ENCODE measurements at places on chromosomes 7 and 10.
A peak's percentile ranks its signal among the peaks of the same experiment; 100 is the strongest.

GRCh38 chr10:132699411-132700155, 86.4 kb downstream of the NKX6-2 start:
- DNase-seq = no peak

GRCh38 chr10:124647421-124648130, 96.6 kb downstream of the FAM53B start:
- peak; percentile 52 for DNase-seq

DNA sequence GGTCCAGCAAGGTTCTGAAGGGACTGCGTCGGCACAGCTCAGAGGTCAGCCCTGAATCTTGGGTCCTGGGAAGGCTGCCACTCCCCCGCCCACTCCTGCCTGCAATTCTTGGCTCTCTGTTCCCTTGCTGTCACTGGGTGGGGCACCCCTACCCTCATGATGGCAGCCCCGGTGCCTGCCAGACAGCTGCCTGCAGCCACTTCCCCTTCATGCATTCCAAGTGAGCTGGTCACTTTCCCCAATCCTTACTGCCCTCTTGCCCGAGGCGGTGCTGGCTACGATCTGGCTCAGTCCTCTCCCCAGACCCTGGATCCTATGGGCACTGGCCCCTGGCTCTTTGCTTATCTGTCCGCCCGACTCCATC, 14.2 kb downstream of the MYL10 start:
- DNase-seq = no peak

GRCh38 chr7:98978672-98979071, 100.3 kb downstream of the TRRAP start:
- no peak for DNase-seq

GRCh38 chr10:116237970-116238369, 35.0 kb downstream of the GFRA1 start:
- no peak for DNase-seq

DNA sequence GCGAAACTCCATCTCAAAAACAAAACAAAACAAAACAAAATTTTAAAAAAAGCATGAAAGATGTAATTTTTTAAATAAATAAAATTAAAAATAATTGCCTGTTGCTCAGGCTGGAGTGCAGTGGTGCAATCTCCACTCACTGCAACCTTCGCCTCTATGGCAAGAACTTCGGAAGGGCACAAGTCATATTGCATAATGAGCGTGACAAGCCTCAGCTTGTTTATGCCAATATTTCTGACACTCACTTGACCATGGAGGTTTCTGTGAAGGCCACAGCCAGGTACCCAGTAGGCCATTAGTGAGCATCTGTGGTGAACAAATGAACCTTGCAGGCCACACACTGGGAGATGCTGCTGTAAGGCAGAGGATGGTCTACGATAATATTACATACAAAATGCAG, 106.1 kb upstream of the KMT2C start:
- DNase-seq = no peak

- DNase-seq = no peak
Observed at GRCh38 chr7:93011351-93012294, 106.2 kb downstream of the SAMD9 start.

GRCh38 chr10:112137154-112137987, 46.2 kb downstream of the GPAM start:
- DNase-seq = no peak

- no peak for DNase-seq
Observed at GRCh38 chr7:37211097-37211880, 237.4 kb downstream of the ELMO1 start.

DNA sequence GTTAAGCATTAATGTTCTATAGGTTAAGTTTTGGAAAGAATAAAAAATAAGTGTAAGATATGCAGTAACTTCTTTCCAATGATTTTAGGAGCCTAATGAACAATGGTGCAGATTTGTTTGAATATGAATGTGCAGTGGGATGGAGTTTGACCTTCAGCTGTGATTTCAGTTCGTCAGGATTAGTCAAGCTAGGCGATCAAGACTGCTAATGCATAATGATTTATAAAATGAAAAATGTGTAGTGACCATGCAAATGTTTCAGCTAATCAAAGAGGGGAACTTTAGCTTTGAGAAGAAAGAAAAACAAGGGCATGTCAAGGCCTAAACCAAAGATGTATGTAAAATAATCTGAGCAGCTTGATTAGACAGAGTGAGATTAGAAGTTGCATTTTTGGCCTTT, 208.5 kb downstream of the FOXP2 start:
- no peak for DNase-seq

DNA sequence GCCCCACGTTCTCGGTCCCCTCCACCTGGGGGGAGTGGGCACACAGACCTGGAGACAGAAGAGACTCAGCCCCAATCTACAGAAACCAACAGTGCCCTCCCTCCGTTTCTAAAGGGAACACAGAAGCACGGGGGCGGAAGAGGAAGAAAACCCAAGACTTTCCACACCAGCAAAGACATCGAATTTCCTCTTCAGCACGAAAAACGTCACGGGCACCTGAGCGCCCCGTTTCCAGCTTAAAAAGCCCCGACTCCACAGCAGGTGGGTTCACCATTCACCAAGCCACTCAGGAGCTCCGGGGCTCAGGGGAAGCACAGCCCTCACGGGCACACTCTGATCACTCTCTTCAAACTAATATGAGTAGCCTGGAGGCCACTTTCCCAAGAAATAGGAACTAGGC, 19.6 kb downstream of the NUDT1 start:
- DNase-seq = peak; percentile 23

GRCh38 chr10:100502926-100503494, 16.7 kb downstream of the SEC31B start:
- no peak for DNase-seq

DNA sequence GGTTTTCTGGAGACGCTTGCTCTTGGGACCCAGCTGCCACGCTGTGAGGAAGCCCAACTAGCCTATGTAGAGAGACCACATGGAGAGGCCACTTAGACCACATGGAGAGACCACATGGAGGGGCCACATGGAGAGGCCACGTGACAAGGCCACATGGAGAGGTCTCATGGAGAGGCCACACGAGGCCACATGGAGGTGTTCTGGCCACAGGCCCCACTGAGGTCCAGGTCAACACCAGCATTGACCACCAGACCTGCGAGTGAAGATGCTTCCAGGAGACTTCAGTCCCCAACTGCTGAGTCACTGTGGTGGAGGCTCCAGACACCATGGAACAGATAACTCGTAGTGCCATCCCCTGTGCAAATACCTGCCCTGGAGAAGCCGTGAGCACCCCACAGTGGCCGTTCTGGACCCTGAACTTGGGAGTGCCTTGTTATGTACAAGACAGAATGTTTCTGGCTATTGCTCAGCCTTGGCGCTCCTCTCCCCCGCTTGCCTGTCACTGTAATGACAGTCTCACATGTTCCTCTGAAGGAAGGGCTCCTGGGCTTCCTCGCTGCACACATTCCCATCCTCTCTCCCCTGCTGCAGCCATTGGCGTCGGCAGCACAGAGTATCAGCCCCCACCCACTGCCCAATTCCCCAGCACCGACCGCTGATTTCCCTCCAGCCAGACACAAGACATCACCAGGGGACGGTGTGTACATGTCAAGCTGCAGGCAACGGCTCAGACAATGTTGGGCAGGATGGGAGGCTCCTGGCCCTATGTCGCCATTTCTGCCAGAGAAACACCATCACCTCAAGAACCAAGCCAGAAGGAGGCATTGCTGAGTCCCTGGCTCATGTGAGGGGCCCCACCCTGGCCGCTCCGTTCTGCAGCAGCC, 49.0 kb upstream of the TNRC18 start:
- no peak for DNase-seq

- DNase-seq = no peak
Observed at GRCh38 chr10:2610946-2611345, 456.4 kb upstream of the PFKP start.

GRCh38 chr7:106658316-106659165, 2.4 kb downstream of the CCDC71L start:
- DNase-seq = no peak

DNA sequence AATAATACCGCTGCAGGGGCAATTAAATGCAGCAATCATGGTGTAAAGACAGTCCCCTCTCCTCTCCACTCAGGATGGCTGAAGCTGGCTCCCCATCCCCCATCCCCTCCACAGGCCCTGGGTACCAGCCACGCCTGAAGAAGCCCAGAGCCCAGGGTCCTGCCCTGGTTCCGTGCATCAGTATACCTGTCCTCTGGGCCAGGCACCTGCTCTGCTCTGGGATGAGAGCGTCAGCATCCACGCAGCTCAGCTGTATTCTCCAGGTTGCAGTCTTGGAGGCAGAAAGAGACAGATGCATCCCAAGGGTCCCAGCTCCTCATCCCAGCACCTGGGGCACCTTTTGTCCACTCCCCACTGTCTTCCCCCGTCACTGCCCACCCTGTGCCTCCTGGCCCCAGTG, 233.8 kb downstream of the TCERG1L start:
- no peak for DNase-seq

DNA sequence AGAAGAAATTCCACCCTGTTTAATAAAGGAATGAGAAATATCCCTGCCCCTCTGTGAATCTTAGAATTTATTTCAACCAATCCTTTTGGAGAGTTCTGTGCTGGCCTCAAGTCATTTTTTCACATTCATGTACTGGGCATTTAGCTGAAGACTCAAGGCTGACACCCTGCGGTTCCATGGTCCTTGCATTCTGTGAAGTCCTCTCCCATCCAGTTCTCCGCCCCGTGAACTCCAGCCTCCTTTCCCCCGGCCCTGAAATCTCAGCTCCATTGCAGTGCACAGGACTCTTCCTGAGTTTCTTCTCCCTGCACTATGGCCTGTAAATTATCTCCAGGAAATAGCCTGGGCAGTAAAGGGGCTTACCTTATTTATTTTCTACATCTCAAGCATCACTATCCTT, 183.0 kb upstream of the KCND2 start:
- no peak for DNase-seq

- DNase-seq = no peak
Observed at GRCh38 chr10:127142136-127142535, 54.3 kb downstream of the INSYN2A start.

- peak; percentile 92 for DNase-seq
Observed at GRCh38 chr7:1169409-1170368, 9.7 kb upstream of the ZFAND2A start.

- DNase-seq = no peak
Observed at GRCh38 chr10:106401161-106401560, 763.3 kb downstream of the SORCS1 start.

DNA sequence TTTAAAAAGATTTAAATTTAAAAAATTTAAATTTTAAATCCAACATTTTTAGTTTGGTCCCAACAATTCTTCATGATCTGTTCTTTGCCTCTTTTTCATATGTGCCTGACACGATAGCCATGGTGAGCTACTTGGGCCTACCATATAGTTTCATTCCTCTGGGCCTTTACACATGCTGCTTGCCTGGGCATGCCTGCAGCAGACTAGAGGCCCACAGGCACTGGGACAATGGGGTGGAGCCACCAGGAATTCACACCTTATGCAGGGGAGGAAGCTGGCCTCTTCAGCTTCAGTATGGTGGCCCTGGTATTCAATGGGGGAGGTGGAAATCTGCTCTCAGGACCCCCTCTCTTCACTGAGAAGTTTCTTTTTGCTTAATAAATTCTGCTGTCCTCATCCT, 37.8 kb upstream of the ZNF365 start:
- DNase-seq = no peak

DNA sequence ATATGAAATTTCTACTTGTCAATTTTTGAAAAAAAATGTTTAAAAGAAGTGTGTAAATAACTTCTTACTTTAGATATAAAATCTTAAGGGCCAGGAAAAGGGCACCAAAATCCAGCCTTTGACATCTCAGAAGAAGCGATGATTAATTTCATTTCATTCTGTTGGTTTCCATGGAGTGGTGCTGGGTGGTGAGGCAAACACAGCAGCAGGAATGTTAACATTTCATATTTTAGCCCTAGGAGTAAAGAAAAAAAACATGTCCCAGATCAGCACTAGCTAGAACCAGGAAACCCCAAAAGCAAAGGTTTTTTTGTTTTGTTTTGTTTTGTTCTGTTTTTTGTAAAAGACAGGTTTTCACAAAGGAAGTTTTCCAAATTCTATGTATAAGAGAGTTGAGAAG, 298.8 kb upstream of the C7orf33 start:
- no peak for DNase-seq

DNA sequence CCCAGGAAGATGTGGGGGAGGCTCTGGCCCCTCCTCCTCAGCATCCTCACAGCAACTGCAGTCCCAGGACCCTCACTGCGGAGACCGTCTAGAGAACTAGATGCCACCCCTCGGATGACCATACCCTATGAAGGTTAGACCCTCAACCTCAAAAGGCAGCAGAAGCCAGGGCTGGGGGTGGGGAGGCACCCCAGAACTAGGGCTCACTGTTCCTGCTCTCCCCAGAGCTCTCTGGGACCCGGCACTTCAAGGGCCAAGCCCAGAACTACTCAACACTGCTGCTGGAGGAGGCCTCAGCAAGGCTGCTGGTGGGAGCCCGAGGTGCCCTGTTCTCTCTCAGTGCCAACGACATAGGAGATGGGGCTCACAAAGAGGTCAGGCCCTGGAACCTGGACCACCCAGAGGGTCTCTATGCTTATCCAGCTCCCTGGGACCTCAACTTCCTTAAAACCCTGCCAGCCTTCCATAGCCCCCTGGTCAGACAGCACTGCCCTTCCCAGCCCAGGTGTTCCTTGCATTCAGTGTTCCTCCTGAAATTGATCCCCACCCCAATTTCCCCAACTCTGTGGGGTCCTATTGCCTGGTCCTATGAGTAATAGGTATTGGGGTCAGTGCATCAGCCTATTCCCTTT, 3.7 kb downstream of the SEMA4G start:
- no peak for DNase-seq

- no peak for DNase-seq
Observed at GRCh38 chr7:73555411-73555982, 2.0 kb downstream of the BCL7B start.

DNA sequence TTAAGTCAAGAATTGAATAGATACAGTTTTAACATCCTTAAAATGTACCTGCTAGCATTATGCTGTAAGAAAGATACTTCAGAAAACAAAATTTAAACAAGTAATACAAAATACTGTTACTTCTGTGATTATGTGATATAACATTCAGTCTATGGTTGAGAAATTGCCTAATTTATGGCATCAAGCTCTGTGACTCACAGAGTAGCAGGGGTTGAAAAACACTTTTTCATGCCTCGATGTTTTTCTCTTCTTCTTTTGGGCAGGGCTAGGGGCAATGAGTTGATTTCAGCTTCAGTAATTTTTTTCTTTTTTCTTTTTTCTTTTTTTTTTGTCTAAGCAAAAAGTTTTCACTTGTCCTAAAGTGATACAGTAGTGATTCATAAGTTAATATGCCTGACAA, 209.2 kb downstream of the MBL2 start:
- no peak for DNase-seq

GRCh38 chr10:124387078-124387874, 31.4 kb downstream of the OAT start:
- no peak for DNase-seq

- no peak for DNase-seq
Observed at GRCh38 chr10:28623483-28623882, 53.8 kb upstream of the BAMBI start.

Data from stimulated activated CD4-positive, alpha-beta T cell treated with anti-CD3 and anti-CD28 coated beads, TNF-alpha, amount 100 ng/mL, for 1 hour (primary cell).